Activated CD4-positive, alpha-beta T cell treated with anti-CD3 and anti-CD28 coated beads, Interleukin-2, amount 50 U/mL, for 24 hours (primary cell): ENCODE measurements at places on chromosomes 1 and 21.
A peak's percentile ranks its signal among the peaks of the same experiment; 100 is the strongest.

DNA sequence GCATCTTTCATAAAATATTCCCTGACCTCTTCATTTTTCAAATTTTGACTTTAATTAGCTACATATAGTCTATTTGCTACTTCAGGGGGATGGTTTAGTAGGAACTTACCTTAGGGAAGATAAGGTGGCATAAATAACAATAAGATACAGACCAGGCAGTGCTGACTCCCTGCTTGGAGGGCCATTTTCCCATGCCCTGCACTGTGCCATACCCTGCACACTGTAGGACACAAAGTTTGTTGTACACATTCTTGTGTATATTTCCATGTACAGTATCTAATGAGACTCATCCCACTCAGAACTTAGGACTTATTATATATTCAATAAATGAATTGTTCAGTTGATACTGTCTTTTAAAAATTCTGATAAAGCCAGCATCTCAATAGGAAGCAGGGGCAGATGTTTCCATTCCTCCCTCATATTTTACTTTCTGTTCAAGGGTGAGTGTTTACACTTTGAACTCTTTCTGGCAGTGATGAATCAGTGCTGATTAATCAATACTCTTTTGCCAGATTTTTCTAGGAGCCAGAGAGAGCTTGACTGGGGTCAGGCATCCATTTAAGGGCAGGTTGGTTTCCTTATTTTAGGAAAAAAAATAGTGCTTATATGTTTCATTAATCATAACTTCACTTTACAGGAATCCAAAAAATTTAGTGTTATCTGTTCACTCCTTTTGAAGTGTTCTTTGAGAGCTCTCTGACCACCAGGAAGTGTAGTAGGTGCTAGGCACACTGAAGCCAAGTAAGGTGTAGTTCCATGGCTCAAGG is 30.6 kb downstream of the MPZL1 start:
- DNase-seq: no peak

- no peak for DNase-seq
Observed at GRCh38 chr1:246434335-246434734, 72.7 kb downstream of the SMYD3 start.

DNA sequence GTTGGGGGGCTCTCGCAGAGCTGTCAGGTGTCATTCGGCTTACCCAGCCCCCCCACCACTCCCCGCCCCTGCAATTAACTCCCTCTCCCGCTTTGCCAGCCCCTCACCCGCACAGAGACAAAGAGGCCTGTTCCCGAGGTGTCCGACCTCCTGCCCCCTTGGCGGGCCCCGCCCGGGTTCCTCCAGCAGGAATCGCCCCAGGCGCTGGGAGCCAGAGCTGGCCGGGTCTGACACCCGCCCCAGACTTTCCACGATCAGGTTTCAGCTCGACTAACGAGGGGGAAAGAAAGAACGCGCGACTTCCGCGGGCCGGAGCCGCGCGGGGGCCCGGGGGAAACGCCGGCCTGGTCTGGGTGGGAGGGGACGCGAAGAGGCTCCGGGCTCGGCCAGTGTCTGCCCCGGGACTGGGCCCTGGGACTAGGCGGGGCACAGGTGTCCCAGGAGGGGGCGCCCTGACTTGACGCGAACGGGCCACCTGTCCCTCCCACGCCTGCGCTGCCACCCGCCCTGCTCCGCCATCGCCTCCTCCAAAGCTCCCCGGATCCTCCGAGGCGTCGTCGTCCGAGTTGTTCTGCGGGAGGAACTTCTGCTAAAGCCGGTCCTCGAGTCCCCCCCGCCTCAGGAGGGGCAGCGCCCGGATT is 36.4 kb upstream of the HHAT start:
- DNase-seq: no peak

DNA sequence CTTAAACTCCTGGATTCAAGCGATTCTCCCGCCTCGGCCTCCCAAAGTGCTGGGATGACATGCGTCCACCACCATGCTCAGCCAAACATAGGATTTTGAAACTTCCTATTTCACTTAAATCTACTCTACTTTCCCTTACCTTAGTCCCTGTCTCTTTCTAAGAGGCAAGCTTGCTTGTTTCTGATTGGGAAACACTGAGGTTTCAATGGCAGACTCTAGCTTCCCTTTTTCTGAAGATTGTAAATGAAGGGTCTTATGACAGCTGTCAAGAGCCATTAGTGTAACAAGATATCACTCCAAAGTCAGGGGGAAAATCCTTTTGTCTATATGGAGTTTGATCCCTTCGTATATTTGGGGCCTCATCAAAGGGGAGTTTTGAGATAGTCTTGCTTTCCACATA is 23.5 kb upstream of the LMO4 start:
- DNase-seq: no peak

DNA sequence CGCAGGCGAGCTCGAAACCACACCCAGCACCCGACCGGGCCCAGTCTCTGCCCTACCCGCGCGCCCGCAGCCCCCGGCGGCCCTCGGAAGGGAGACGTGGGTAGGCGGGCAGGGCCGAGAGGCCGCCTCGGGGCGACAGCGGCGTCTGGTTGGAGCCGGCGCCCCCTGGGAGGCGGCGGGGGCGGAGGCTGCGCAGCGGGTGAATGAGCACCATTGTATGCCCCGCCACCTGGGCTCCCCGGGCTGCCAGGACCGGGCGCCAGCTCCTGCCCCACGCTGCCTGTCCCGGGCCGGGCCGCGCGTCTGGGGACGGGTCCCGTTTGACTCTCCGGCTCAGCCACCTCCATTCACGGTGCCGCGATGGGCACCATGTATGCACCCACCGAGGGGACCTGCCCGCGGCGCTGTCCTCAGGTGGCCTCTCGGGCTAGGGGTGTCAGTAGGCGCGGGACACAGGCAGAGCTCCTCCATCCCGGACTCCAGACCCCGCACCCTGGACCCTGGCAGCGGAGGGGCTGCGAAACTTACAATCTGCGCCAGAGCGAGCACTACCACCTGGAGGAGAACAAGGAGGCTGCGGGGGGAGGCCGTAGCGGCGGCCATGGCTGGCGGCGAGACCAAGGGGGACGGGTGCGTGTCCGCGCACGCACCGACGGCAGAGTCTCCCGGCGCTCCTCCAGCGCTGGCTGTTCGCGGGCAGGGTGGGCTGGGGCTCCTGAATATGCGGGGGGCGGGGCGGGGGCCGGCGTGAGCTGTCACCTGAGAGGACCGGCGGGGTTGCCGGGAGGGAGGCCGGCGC is at the start of gene COL9A2:
Gene COL9A2 (minus strand): TSS at position 692 of the 799 bp plus-strand sequence. CDS start 89 bp downstream, at position 603.
- DNase-seq: peak; percentile 22

- no peak for DNase-seq
Observed at GRCh38 chr1:184888505-184888904, 85.8 kb downstream of the NIBAN1 start.

- no peak for DNase-seq
Observed at GRCh38 chr1:916173-917075, 7.3 kb upstream of the SAMD11 start.

DNA sequence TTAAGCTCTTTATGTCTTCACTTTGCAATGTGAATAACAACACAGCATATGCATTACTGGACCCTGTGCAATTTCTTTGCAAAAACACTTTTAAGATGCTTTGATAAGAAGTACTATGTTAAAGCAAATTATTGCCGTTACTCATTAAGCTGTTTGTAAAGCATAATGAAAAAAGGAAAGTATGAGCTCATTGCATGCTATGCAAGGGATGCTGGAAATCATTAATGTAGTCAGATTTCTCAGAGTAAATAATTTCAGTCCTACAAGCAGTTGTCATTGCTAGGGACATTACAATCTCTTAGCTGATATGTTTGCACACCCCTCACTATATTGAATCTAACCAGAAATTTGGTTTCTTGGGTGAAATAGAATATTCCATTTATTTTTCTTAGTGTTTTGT is 982.5 kb upstream of the ADGRL2 start:
- DNase-seq: no peak
